ENCODE measurements at places on chromosomes 11 and 22. TPM values are rescaled to one million over a fixed set of nuclear protein-coding genes. Genes with fewer than 3 reads are reported as not detected.

DNA sequence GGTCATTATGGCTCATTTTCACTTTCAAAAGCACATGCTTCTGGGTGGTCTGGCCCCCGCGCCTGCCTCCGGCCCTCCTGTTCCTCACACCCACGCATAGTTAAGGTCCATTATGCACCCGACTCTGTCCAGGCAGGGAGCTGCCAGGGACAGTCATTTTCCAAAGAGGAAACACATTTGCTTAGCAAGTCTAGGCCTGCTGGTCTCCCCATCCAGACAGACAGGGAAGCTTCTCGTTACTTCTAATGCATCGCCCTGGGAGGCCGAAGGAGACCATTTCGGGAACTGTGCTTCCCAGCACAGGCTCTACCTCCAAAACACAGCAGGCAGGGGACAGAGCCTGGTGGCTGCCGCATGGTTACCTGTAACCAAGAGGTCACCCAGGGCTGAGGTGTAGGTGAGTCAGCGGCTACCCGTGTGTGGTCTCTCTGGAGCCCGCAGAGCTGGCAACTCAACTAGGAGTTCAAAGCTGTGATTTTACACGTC lies 87.1 kb upstream of the SHANK2 start:
- no peak for DNase-seq

The SMIM38 gene
- 0.49 TPM for total RNA-seq

DNA sequence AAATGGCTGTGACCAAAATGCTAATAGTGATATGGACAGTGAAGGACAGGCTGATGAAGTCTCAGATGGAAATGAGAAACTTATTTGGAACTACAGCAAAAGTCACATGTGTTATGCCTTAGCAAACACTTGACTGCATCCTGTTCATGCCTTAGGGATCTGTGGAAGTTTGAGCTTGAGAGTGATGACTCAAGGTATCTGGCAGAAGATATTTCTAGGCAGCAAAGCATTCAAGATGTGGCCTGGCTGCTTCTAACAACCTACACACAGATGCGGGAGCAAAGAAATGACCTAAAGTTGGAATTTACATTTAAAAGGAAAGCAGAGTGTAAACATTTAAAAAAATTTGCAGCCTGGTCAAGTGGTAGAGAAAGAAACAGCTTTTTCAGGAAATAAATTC lies 28.1 kb upstream of the CD81 start:
- DNase-seq: no peak

- no peak for DNase-seq
Measured at GRCh38 chr11:130198964-130199363, 39.4 kb downstream of the ST14 start.

DNA sequence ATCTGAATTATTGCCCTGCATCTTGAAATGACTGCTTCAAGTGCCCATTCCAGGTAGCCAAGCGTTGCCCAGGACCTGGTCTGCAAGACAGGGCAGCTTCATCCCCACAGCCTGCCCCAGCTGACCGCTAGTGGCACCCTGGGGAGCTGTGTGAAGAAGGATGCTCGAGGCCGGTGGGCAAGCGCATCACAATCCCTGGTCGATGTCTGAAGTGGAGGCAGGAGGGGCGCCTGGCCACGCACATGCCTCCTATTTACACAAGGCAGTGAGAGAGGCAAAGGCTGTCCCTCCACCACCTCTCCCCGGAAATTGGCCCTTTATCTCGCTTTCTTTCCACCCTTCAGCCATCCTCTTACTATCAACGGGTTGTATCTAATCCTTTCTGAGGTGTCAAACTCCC lies 28.1 kb upstream of the PHF21A start:
- no peak for DNase-seq

The GRAMD1B gene
- total RNA-seq: 10.7 TPM

The LGR4 gene
- 1.3 TPM for total RNA-seq

The OR10A2 gene
- total RNA-seq: not detected

The TPBGL gene
- total RNA-seq: 0.16 TPM

- peak; percentile 22 for DNase-seq
Measured at GRCh38 chr11:83249972-83250593, 36.1 kb downstream of the CCDC90B start.
